ENCODE measurements at places on chromosomes 1 and 21. TPM values are rescaled to one million over a fixed set of nuclear protein-coding genes. Genes with fewer than 3 reads are reported as not detected.

Gene OSBPL9
- 129 TPM for total RNA-seq

Gene CFHR5
- not detected for total RNA-seq

Gene OLIG2
- not detected for total RNA-seq

Gene CNR2
- total RNA-seq, result not detected

Gene GFI1
- under 0.01 TPM for total RNA-seq

Gene OR6N1
- total RNA-seq, result not detected

Gene AKIRIN1
- total RNA-seq, result 43.1 TPM

Gene TTC34
- 0.28 TPM for total RNA-seq

Gene FRRS1
- total RNA-seq, result 39.2 TPM
